ENCODE measurements at places on chromosomes 7 and 10.

DNA sequence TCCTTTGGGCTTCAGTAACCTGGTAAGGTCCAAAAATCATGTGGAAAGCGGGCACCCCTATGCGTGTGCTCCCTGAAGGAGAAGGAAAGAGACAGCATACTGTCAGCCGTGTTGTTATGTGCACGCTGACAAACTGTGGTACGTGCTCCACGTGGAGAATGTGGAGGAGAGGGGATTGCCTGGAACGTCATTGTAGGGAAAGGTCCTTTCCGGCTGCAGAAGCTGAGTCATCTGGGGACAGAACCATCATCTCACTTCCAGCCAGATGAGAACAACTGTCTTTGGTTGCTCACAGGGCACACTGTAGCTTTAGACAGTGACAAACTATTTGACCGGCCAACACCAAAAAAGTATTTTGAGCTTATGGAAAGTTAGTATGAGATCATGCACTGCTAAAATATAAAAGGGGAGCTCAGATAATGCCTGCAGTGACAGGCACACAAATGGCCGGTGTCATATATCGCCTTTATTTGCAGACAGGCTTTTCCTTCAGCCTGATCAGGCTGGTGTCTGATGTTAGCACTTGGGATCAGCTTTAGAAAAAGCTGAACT is 38.8 kb upstream of the GRB10 start:
- DNase-seq = peak; percentile 25

DNA sequence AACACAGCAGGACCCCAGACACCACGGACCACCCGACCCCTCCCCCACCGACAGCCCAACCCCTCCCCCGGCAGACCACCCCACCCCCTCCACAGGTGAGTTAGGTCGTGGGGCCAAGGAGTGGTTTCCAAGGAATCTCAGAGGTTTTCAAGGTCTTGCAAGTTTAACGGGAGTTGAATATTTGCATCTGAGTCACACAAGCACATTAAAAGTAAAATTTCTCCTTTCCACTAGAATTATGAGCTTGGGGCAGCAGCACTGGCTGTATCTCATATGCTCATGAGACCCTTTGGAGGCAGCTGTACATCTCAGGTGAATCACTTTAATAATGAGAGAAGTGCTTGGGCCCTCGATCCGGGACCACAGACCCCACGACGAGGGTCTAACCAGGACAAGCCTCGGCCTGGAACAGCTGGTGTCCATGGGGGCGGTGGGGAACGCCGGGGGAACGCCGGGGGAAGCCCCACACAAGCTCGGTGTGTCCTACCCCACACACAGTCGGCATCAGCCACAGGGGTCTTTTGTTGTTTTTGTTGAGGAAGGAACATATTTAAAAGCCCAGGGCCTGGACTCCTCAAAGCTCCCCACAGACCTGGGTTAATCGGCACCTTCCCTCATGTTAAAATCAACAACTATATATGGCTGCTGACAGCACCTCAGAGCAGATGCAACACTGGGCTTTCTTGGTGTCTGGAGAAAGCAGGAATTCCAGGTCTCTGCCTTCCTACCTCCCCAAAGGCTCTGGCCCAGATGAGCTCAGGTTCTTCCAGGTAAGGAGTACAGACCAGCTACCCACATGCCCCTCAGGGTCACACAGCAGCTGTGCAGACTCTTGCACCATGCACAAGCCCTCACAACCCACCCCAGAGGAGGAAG is 130.3 kb downstream of the DIP2C start:
- no peak for DNase-seq

DNA sequence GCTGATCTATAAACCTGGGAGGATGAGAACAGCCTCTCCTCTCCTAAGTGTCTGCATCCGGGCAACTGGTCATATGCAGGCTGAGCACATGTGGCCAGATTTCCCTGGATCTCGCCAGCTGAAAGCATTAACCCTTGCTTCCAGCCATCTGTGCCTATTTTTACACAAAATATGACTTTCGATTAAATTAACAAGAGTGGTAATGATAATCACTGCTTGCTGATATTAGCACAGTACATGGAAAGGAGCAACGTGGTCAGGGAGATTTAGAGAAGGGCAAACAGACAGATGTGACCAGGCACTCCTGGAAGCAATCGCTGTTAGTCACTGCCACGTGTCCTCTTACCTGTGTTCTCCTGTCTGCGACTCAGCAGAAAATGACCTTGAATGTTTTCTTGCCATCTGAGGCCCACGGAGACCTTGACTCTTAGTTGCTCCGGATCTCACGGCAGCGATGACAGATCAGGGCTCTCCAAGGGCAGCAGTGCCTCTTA is 59.5 kb upstream of the NPTX2 start:
- DNase-seq = no peak

GRCh38 chr7:3682028-3682710 is 381.1 kb downstream of the SDK1 start:
- no peak for DNase-seq

- DNase-seq = no peak
These were observed 6.1 kb downstream of the ZP3 start for GRCh38 chr7:76430836-76431235.

- DNase-seq = no peak
These were observed 11.3 kb upstream of the FXYD4 start for GRCh38 chr10:43360086-43360485.

- no peak for DNase-seq
These were observed 333.8 kb downstream of the ABCA13 start for GRCh38 chr7:48505051-48505450.

- DNase-seq = no peak
These were observed 537 bp downstream of the FOXK1 start for GRCh38 chr7:4682621-4683042.

- DNase-seq = no peak
These were observed 14.9 kb upstream of the MXI1 start for GRCh38 chr10:110192552-110192951.

GRCh38 chr7:50554431-50555322 is 10.5 kb downstream of the DDC start:
- no peak for DNase-seq

GRCh38 chr7:17368856-17369524 is 70.5 kb downstream of the AHR start:
- no peak for DNase-seq

DNA sequence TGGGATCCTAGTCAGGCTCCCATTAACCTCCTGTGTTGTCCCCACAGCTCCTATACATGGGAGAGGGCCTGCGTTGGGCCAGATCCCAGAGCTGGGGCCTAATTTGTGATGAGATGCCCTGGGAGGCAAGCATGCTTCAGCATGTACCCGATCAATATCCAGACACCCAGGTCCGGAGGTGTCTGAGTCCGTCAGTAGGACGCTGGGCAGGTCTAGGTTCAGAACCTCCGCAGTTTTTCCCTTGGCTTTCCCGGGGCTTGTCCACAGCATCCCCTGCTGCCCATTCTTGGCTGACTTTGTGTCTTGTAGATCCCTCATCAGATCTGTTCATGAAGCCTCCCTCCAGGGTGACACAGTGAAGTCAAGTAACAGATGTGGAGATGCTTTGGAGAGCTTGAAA is 32.7 kb upstream of the RBAK start:
- DNase-seq = no peak

DNA sequence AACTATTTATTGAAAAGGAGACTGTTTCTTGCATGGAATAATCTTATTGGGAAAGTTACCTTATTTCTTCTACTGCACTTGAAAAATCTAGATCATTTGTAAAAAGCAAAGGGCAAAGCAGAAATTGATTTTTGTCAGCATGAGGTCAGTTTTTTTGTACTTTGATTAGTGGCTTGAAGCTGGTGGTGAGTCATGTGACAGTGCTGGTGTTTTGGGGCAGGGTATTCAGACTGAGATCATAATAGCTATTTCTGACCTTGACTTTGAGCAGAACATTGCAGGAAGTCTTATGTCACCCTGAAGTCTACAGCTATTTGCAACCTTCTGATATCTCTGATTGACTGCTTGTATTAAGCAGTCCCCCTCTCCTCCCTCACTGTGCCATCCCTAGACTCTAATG is 66.3 kb upstream of the SORCS3 start:
- DNase-seq = no peak

DNA sequence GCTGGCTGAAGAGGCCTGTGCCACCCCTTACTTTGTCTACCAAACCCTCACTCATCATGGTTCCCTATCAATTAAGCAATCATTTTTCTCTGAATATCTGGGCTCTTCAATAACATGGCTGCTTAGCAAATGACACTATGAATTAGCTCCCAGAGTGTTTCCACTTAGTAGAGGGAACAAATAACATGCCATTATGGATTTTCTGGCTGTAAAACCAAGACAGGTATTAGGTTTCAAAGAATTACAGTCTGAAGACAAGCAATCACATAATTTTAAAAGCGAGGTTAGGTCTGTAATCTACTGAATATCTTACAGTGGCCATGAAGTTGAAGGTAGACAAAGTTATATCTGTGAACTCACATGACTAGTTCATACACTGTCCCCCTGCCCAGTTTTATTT is 220.8 kb upstream of the PHYHIPL start:
- DNase-seq = no peak

DNA sequence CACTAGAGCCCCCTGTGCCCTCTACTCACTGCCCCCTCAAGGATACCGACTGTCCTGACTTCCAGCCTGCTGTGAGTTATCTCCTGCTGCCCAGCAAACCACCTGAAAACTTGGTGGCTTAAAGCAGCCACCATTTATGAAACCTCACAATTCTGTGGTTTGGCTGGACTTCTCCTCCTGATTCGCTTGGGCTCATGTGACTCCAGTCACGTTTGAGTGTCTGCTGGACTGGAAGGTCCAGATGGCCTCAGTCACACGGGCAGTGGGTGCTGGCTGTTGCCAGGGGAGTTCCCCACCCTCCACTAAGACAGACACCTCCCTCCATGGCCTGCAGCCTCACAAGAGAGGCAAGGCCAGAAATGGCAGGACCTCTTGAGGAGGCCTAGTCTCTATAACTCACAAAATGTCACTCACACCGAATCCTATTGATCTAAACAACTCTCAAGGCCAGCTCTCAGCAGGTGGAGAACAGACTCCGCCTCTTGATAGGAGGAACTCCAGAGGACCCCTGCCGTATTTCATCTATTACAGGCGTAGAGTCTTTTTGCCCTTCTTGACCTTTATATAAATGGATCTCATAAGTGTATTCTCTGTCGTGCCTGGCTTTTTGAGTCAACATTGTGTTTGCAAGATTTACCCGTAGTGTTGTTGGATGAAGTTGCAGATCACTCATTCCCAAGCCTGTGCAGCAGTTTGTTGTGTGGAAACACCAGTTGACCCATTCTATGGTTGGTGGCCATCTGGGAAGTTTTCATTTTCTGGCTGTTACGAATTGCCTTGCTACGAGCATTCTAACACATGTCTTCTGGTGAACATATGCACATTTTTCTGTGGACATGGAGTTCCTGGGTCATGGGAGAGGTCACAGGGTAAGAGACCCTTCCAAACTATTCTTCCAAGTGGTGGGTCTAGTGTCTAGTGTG is 48.3 kb downstream of the ZMIZ1 start:
- no peak for DNase-seq

DNA sequence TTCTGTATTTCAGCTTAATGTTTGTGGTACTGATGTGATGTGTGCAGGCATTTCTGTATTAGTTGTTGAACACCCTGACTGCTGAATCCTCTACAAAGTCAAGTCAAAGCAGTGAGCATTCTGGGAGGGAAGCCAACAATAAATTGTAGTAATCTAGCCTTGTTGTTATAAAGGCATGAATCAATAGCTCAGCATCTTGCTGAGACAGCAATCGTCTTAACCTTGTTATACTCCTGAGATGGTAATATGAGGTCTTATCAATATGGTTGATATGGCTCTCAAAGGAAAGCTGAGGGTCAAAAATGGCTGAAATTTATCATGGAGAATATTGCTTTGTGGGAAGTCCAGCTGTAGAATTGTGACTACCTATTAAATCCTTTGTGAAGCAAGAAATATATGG is 299.4 kb downstream of the DNAJB9 start:
- DNase-seq = no peak

DNA sequence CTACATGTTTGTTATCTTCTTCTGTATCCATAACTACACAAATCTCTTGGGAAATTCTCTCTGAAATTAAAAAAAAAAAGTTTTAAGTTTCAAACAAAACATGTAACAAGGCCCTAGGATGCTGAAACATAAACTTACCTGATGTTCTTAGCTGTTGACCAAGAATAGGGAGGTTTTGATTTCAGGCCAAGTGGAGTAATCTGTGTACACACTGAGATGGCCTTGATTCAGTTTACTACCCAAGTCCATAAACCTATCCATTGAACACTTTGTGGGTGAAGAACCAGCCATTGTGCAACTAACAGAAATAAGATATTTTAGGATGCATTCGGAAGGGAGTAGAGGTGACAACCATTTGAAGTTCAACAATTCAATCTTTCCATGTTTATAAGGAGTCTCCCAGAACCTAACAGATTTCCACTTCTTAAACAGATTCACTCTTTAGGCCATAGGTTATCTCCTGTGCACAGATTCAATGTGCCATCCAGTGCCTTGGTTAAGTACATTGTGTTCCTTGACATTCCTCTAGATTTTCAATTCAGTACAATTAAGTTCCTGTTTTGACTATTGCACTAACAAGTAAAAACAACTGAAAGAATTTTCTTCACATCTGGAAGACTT is 143.1 kb downstream of the CRPPA start:
- DNase-seq = no peak

- DNase-seq = no peak
These were observed 44.8 kb downstream of the PRKCQ start for GRCh38 chr10:6535156-6535764.

- no peak for DNase-seq
These were observed 42.4 kb upstream of the TOMM7 start for GRCh38 chr7:22864855-22865601.

DNA sequence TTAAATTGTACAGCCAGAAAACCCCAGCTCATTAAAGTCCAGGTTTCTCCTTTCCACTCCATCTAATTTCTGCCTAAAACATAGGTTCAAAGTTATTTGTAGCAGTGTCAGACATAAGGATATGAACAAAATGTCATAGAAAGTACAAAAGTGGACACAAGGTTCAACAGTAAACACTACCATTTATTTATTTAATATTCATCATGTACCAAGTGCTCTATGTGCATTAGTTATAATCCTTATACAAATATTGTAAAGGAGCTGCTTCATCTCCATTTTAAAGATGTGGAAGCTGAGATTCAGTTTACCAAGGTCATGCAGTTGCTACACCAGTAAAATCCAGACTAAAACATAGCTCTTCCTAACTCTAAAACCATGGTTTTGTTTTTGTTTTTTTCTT is 52.0 kb upstream of the CDK1 start:
- DNase-seq = no peak

GRCh38 chr10:49327036-49327813 is 28.3 kb downstream of the C10orf71 start:
- no peak for DNase-seq

GRCh38 chr7:96685353-96685752 is 24.3 kb downstream of the SEM1 start:
- no peak for DNase-seq

- DNase-seq = no peak
These were observed 47.3 kb downstream of the C10orf105 start for GRCh38 chr10:71671994-71672946.

GRCh38 chr10:96588616-96589419 is 2.0 kb upstream of the TM9SF3 start:
- no peak for DNase-seq

GRCh38 chr7:18803923-18804322 is 308.4 kb downstream of the HDAC9 start:
- DNase-seq = no peak

GRCh38 chr7:47517821-47518480 is 64.0 kb downstream of the TNS3 start:
- DNase-seq = no peak
